Heart left ventricle (tissue), 16 donors: ENCODE measurements at places on chromosomes 12 and 14. TPM values are rescaled to one million over a fixed set of nuclear protein-coding genes. Genes with fewer than 3 reads are reported as not detected.

DNA sequence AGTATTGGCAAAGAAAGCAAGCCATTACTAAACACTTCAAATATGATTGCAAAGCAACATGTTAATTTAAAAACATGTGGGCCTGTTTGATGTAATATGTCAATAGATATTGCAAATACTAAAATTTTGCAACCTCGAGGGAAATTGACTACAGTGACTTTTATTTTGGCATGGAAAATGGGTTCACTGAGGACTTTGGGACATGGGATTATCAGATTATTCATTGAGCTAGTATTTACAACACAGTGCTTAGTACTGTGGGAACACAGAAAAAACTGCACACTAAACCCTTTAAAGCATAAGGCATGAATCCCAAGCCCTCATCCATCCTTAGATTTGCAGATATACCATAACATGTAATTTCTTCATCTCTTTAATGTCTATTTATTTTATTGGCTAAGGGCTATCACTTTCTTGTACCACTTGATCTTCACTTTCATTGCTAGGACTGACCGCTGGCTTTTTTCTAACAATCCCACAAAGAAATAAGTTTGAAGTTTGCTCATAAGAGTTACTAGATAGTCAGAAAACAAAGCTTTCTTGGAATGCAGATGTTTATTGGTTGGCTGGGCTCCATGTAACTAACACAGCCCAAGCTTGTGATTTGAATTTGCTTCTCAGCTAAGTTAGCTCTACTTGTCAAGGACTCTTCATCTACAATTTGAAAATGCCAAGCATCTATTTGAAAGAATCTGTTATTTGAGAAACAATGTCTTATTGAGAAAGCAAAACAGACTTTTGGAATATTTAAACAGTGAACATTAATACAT is 48.7 kb downstream of the PPFIBP1 start:
- no peak for DNase-seq

DNA sequence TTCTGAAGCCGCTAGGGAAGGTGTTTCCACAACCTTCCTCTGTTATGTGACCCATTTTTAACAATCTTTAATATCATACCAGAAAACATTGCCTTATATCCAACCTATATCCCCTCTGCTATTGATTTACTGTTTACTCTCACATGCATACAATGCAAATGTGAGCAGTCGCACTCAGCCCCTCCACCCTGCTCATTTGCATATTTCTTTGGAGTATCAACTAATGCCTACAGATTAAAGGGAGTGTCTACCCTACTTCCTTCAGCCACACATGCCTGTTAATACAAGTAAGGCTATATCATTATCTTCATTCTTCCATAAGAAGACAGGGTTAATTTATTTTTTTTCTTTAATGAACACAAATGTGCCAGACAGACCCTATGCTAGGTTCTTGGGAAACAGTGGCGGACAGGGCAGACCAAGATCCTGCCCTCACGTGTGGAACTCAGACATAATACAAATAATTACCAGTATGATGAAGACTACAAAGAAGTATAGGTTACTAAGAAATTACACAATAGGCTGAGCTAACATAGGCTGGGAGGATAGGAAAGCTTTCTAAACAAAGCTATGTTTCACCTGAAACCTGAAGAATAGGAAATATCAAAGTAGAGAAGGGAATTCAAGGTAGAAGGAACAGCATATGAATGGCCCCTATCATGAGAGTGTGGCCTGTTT is 107.3 kb upstream of the MDM1 start:
- DNase-seq, result no peak

DNA sequence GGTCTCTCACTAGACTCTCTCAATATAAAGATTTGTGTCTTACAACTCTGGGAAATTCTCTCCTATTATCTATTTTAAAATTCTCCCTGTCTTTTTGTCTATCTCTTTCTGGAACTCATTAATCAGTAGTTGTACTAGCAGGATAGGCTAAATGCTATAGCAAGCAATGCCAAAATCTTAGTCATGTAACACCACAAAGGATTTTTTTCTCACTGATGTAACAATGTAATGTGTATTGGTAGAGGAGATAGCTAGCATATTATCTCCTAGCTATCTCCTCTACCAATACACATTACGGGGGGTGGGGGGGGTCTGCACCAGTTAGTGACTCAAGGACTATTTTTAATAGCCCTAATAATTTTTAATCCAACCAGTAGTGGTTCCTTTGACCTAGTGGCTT is 225.4 kb downstream of the KLHL28 start:
- no peak for DNase-seq

GRCh38 chr12:28209782-28210181 is 19.5 kb downstream of the CCDC91 start:
- DNase-seq, result no peak

GRCh38 chr12:62738105-62738504 is 196.8 kb downstream of the PPM1H start:
- no peak for DNase-seq

GRCh38 chr12:11623382-11623781 is 26.1 kb upstream of the ETV6 start:
- no peak for DNase-seq

DNA sequence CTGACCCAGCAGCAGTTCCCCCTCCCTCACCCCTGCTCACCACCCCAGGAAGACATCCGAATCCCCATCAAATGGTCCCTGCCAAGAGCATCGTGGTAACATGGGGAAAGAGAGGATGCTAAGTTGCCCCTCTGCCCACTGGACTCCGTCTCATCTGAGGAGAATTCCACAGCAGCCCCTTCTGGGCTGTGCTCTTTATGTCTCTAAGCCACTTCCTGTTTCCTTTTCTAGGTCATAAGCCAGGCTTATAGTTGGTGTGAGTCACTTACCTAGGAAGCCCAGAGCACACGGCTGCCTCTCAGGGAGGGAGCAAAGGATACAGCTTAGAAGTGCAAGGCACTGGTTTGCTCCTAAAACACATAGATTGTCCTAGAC is 76.0 kb downstream of the VCPKMT start:
- DNase-seq, result no peak

GRCh38 chr12:4701395-4702190 is 18.6 kb upstream of the GALNT8 start:
- no peak for DNase-seq

GRCh38 chr12:27015730-27016076 is 1.5 kb upstream of the TM7SF3 start:
- DNase-seq, result no peak

DNA sequence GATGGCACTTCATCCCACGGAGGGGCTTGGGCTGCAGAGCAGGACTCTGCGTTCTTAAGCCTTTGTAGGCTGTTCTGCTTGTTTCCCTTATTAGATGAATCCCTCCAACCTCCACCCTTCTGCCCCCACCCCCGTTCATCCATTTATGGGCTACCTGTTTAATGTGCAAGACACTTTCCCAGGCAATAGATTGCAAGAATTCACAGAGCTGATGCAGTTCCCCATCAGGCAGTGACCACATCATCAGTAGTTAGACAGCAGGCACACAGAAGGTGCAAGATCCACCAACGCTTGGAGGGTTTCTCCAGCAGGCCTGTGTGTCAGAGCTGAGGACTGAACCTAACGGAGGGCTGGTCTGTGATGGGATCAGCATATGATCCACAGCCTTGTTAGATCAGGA is 1.2 kb upstream of the C1R start:
- no peak for DNase-seq

- DNase-seq, result no peak
Observed at GRCh38 chr12:87233671-87234070, 795.5 kb downstream of the C12orf50 start.

DNA sequence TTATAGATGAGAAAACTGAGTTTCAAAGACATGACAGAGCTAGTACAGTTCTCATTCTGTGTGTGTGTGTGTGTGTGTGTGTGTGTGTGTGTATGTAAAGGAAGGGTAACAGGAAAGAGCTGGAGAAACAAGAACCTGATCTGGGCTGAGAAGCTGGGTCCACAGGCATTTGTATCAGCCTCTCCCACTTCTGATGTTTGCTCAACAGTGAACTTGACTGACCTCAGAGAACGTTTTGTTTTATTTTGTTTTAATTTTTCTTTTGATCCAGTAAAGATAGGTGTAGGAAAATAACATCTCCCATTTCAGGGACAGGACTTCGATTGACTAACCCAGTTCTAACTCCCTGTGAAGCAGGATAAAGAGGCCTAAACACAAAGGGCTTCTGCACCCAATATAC is 85.4 kb downstream of the STXBP6 start:
- DNase-seq, result no peak

DNA sequence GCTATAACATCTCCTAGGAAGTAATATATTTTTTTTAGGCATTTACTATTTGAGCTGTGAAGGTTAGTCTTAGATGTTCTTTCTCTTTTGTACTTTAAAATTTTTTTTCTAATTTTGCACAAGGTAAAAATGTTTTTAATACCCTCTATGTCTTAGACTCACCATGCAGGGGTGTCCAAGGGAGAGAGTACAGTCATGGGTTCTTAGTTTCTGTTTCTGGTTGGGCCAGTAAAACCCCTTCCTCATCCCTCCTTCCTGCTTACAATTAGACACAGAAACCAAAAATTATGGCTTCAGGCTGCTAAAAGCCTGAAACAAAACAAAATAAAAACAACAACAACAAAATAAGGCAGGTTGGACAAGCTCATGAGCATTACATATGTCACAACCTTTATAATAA is 193.0 kb downstream of the SYT1 start:
- DNase-seq, result no peak

- no peak for DNase-seq
Observed at GRCh38 chr12:110813285-110813684, 33.5 kb upstream of the CCDC63 start.

- no peak for DNase-seq
Observed at GRCh38 chr12:12072064-12072760, 1.5 kb downstream of the BCL2L14 start.

GRCh38 chr14:58870961-58871360 is 233.2 kb downstream of the DACT1 start:
- no peak for DNase-seq

DNA sequence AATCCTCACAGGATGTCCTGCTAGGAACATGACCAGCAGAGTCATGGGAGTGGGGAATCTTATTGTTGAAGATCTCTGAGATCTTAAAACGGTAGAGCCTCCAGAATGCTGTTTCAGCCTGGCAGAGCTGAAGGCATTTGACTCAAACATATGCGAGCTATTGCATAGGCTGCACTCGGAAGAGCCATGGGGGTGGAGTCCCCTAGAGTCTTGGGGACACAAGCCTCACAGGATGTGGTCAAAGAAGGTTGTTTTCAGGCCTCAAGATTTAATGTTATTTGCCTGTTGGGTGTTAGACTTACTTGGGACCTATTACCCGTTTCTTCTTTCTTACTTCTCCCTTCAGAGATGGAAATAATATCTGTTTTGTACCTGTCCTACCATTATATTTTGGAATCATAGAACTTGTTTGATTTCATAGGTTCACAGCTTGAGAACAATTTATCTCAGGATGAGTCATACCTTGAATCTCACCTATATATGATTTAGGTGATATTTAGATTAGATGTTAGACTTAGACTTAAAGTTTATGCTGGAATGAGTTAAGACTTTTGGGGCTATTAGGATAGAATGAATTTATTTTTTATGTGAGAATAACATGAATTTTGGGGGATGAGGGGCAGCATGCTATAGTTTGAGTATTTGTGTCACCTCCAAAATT is 172.2 kb upstream of the ATP2B1 start:
- no peak for DNase-seq

- DNase-seq, result no peak
Observed at GRCh38 chr12:44858226-44858855, 17.8 kb downstream of the NELL2 start.

DNA sequence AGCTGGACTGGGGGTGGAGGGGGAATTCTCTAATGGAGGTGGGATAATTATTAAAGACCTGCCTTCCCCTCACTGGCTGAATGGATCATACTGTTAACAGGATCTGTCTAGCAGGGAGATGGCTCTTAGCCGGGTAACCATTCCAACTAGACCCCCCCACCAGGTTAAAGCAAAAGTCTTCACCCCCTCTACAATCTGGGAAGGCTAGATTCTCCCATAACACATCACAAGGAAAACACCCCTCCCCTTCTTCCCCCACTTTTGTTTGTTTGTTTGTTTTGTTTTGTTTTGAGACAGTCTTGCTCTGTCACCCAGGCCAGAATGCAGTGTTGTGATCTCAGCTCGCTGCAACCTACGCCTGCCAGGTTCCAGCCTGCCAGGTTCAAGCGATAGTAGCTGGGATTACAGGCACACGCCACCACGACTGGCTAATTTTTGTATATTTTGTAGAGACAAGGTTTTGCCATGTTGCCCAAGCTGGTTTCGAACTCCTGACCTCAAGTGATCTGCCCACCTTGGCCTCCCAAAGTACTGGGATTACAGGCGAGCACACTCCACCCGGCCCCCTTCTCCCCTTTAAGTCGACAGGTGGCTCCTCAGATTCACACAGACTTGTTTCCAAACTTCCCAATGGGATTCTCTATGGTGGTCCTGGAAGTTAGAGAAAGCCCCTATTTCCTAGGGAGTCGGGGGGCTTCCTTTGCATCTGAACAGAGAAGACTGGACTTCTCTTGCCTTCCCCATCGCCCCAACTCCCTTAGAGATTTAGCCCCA is 3.5 kb upstream of the BAZ2A start:
- DNase-seq, result no peak

DNA sequence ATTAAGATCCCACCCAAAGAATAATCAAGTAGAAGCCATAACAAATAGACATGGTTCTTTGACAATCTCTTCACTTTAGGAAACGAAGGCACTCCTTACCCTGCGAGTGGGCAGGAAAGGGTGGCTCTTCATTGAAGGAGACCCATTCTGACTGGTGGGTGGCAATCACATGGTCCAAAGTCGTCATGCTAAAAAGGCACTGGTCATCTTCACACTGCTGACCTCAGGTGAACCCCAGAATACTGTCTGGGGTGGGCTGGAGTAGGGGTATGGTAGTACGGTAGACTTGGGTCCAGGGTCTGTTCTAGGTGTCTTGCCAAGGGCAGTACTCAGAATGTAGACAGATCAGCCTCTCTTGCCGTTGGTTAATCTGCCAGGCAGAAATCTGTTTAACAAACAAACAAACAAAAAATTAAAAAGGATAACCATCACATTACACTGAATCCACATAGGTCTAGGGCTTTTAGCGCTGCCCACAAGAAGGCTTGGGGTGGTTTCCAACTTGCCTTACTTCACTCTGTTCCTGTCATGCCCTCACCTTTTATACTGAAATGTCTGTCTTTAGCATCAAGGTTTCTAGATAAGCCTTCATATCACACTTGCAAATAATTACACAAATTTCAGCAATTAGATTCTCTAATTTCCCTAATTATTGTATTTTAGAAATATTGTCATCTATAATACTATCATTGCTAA is 1.8 kb downstream of the STON2 start:
- no peak for DNase-seq

- DNase-seq, result no peak
Observed at GRCh38 chr12:4482936-4483335, 37.3 kb upstream of the FGF6 start.

The LRRC43 gene
- 0.75 TPM for total RNA-seq

The MLEC gene
- 117 TPM for total RNA-seq

The KERA gene
- not detected for total RNA-seq

The RASSF8 gene
- 30.9 TPM for total RNA-seq

The E2F7 gene
- not detected for total RNA-seq

The BRAP gene
- 12.5 TPM for total RNA-seq

The PZP gene
- total RNA-seq, result 1.1 TPM

The SP1 gene
- 28.3 TPM for total RNA-seq

The MARK3 gene
- total RNA-seq, result 83.0 TPM

The SOAT2 gene
- not detected for total RNA-seq

The UNC79 gene
- 0.44 TPM for total RNA-seq

The LTB4R gene
- 4.8 TPM for total RNA-seq

The TAS2R14 gene
- 0.52 TPM for total RNA-seq

The SYNDIG1L gene
- not detected for total RNA-seq

The GPR137C gene
- 1.1 TPM for total RNA-seq

The SERPINA10 gene
- total RNA-seq, result not detected

The SLC6A15 gene
- total RNA-seq, result not detected

The FOXG1 gene
- total RNA-seq, result not detected
